ENCODE measurements at places on chromosomes 2 and 18. TPM values are rescaled to one million over a fixed set of nuclear protein-coding genes. Genes with fewer than 3 reads are reported as not detected.

FZD7 gene
- 30.3 TPM for total RNA-seq

GYPC gene
- total RNA-seq, result 93.2 TPM

LONRF2 gene
- not detected for total RNA-seq

UGT1A9 gene
- total RNA-seq, result not detected

GEN1 gene
- total RNA-seq, result 6.3 TPM

ROCK2 gene
- total RNA-seq, result 16.5 TPM

PSMD14 gene
- 40.3 TPM for total RNA-seq

SLC16A14 gene
- 1.2 TPM for total RNA-seq

HOXD11 gene
- not detected for total RNA-seq

FBXO48 gene
- 0.65 TPM for total RNA-seq

FASTKD2 gene
- 22.7 TPM for total RNA-seq

TBR1 gene
- total RNA-seq, result under 0.01 TPM

RRM2 gene
- 60.6 TPM for total RNA-seq

ACKR3 gene
- 2.1 TPM for total RNA-seq

ALLC gene
- not detected for total RNA-seq

GAREM2 gene
- total RNA-seq, result 1.9 TPM

ALPP gene
- total RNA-seq, result not detected

VAMP5 gene
- total RNA-seq, result 63.6 TPM

AMER3 gene
- total RNA-seq, result not detected

FAM124B gene
- total RNA-seq, result 0.26 TPM

MDH1 gene
- 129 TPM for total RNA-seq

LYG2 gene
- total RNA-seq, result not detected

NBAS gene
- 49.3 TPM for total RNA-seq

ANO7 gene
- total RNA-seq, result 1.4 TPM

GRB14 gene
- not detected for total RNA-seq

ACVR1 gene
- total RNA-seq, result 24.0 TPM

NEMP2 gene
- 3.0 TPM for total RNA-seq

EIF5B gene
- 23.8 TPM for total RNA-seq

SGPP2 gene
- total RNA-seq, result 0.48 TPM

UPP2 gene
- not detected for total RNA-seq

PTGR3 gene
- total RNA-seq, result 13.7 TPM

ALKAL2 gene
- total RNA-seq, result 1.2 TPM

LOXHD1 gene
- total RNA-seq, result not detected

PTPRN gene
- total RNA-seq, result 22.6 TPM

LINC00305 gene
- total RNA-seq, result not detected

EMILIN1 gene
- 790 TPM for total RNA-seq

CPLX4 gene
- not detected for total RNA-seq

GCG gene
- not detected for total RNA-seq

NEU2 gene
- total RNA-seq, result not detected

RGPD4 gene
- not detected for total RNA-seq

GPBAR1 gene
- 0.26 TPM for total RNA-seq

PHOSPHO2 gene
- total RNA-seq, result 8.3 TPM

RNF144A gene
- total RNA-seq, result 6.0 TPM

GALNT14 gene
- 0.56 TPM for total RNA-seq
